ENCODE measurements at places on chromosomes 7 and 10.

DNA sequence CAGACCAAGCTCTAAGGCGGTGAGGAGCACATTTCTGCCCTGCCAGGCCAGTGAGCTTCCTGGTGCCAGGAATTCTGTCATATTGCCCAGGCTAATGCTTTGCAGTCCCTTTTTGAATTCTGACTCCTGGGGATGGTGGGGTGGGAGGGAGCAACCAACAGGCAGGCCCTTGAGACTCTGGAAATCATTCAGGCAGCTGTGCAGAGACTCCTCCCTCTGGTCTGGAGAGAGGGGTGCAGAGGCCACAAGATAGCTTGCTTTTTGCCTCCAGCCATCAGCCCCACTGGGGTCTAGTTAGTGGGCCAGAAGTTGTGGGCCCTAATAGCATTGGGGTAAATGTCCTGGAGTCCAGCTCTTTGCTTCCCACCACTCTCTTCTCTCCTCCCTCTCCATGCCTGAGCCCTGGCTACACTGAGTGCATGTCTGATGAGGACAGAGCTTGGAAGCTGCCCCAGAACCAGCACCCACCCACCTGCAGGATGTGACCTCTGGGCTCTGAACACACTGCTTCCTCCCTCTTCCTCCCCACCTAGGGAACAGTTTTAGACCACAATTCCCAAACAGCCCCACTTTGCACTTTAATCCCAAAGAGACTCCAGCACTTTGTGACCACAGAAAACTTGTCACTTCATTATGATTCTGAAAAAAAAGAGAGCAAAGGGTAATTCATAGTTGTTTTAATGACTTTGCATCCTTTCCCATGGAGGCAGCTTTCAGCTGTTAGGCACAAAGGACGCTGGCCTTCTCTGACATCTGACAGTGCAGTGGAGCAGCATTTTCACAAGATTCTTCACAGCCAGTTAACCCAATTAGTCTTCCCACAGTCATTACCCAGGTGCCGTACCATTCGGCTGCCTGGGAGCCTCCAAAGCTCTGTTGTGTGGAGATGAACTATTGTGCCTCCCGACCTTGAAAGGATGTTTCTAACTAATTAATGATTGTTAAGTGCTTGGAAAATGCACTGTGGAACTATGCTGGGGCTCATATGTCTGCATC is 262.5 kb downstream of the TRIL start:
- no peak for DNase-seq

GRCh38 chr10:86078639-86079035 is 288.0 kb downstream of the GRID1 start:
- DNase-seq: no peak

DNA sequence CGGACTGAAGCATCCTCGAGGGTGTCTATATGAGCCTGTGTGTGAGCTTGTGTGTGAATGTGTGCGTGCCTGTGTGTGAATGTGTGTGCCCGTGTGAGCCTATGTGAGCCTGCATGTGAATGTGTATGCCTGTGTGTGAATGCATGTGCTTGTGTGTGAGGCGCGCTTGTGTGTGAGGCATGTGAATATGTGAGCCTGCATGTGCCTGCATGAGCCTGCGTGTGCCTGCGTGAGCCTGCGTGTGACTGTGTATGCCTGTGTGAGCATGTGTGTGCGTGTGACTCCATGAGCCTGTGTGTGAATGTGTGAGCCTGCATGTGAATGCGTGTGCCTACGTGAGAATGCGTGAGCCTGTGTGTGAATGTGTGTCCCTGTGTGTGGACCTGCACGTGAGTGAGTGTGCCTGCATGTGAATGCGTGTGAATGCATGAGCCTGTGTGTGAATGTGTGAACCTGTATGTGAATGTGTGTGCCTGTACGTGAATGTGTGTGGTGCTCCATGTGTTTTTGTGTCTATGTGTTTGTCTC is 33.4 kb downstream of the PDGFA start:
- no peak for DNase-seq

DNA sequence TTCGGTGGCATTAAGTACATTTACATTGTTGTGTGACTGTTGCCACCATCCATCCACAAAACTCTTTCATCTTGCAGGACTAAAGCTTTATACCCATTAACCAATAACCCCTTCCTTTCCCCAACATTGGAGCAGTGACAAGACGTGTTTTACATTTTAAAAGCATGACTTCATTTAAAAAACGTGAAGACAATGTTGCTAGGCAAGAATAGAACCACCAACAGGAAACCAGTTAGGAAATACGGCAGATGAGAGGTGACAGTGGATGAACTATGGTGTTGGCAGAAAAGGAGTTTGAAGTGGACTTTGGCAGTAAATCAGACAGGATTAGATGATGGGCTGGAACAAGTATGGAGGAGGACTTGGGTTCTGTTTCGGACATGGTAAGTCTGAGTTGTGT is 17.0 kb downstream of the TMEM236 start:
- no peak for DNase-seq

DNA sequence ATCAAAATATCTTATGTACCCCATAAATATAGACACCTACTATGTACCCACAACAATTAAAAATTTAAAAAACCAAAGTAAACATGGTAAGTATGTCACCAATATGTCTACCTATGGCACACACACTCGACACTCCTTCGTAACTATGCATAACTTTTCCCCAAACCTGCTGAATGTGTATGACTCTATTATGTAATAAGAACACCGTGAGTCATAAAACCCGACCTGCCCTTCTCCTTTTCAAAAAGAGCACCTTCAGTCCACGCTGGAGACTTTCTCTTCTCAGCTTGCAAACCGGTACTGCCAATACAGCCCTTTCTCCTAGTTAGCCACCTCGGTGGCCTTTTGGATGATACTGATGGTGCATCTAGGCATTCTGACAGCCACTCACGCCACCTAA is 186.3 kb downstream of the PRPF18 start:
- DNase-seq: no peak

DNA sequence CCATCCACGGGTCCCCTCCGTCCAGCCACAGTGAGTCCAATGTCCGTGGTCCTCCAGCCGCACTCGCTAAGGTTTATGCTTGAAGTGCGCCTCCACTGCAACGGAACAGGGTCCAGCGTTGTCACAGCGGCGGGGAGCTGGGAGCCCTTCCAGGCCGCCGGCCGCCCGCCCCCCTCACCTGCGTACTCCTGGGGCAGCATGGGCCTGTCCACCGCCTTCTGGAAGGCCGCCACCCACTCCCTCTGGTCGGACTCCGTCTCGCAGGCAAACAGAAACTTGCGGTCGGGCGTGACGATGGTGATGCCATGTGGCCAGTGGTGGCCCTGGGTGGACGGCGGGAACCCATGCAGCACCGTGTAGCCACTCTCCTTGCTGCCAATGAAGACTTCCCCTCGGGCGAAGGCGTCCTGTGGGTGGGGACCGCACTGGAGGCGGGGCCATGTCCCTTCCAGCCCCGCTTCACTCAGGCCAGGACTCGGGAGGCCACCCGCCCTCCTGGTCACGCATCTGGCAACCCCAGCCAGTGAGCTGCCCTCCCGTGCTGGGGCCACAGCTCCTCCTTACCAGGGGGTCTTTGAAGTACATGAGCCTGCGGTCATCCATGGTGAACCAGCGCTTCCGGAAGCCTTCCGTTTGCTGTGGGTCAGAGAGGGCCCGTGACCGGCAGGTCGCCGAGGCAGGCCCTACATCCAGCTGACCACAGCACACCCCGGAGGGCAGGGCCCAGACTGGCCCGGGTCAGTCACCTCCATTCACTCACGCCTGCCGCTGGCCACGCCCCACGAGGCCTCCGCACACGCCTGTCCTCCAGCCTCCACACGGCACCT is 22.7 kb downstream of the GET4 start:
- DNase-seq: no peak

DNA sequence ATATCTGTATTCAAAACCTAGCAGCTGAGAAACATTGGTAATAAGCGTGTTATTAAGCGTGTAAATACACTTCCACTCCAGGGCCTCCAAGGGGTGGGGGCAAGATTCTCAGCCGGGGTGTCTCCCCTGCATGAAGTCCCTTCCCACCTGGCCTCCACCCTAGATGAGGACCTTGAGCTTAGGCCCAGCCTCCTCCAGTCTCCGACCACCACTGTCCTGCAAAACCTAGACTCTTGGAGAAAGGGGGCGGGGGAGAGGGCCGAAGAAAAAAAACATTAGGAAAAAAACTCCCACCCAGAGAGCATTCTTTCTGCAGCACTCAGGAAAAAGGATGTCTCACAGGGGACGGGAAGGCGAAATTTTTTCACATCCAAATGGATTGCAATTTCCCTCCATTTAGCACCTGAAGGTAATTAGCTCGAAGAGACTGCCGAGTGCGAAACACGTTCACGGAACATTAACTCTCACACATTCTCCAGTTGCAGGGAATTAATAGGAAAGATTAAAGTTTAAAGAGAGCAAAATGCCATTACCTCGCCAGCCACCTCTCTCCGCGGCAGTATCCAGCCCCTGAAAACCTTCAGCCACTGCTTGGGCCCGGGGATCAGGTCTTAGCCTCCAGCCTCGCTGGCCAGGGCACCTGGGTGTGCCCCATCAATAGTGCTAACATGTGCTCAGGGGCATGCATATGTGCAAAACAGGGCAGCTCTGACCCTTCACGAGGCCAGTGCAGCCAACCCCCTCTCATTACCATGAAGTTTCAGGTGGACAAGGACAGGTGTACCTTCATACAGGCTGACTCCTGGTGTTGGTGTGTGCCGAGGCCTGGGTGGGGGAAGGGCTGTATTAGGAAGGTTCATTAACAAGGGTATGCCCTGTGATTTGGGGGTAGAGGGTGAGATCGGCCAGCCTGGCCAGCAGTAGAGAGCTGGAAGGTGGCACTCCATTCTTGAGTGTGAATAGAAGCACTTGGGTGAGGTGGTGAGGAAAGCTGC is 77.2 kb downstream of the HIF1AN start:
- no peak for DNase-seq

- peak; percentile 65 for DNase-seq
These were observed 81.1 kb downstream of the ZMIZ1 start for GRCh38 chr10:79149662-79150443.

- no peak for DNase-seq
These were observed 35.1 kb downstream of the ZNF438 start for GRCh38 chr10:30996481-30997005.

- no peak for DNase-seq
These were observed 55.9 kb downstream of the SHH start for GRCh38 chr7:155756322-155756721.

DNA sequence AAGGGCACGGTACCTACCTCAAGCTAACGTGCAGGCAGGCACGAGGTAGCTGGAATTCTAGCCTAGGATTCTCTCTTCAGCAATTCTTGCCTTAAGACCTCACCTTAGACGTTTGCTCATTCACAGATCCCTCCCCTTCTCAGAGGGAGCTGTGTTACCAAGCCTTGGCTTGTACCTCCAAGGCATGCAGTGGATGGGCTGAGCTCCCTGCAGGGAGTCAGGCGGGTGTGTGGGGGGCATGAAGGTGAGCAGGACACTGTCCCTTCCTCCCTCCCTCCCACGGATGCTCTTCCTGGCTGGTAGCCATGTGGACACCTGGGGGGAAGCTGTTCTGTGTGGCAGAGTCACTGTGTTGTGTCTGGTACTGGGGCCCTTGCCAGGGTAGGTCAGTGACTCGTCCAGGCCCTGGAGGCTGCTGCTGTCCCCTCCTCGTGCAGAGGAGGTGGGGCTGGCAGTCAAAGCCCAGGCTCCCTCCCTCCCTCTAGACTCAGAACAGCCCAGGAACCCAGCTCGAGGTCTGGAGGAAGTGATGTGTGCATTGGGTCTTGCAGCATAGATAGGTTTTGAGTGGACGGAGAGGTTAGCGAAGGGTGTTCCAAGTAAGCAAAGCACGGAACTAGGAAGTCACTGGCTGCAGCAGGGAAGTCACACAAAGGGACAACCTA is 222.2 kb upstream of the SH2B2 start:
- no peak for DNase-seq

- DNase-seq: no peak
These were observed 27.9 kb upstream of the UBE2H start for GRCh38 chr7:129980667-129981066.
